LNCaP clone FGC (cell line): ENCODE measurements at places on chromosomes 2 and 18.
A peak's percentile ranks its signal among the peaks of the same experiment; 100 is the strongest.

DNA sequence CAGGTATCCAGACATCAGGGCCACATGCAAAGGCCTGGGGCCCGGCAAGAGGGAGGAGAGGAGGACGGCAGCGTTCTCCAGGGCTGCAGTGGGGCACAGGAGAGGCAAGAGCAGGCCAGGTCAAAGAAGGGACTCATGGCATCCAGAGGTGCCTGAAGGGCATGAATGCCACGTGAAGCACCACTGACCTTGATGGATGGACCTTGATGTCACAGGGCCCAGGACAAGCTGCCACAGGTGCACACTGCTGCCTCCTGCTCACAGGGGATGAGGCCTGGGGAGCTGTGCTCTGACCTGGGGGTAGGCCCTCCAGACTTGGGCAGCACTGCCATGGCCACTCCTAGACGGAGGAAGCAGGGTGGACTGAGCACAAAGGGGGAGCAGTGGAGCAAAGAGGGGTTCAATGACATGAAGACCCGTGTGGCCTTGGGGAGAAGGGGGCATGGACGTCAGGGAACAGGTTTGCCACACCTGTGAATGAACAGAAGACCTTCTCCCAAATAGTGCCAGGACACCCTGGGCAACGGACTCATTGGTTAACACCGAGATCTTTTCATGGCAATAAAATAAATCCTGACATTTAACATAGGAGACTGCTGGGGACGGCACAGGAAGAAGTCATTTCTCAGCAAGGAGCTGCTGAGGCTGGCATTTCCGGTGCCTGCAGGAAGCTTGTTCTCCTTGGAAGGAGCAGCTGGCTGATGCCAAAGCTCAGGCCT, 65.6 kb downstream of the EMX1 start:
- no peak for DNase-seq

DNA sequence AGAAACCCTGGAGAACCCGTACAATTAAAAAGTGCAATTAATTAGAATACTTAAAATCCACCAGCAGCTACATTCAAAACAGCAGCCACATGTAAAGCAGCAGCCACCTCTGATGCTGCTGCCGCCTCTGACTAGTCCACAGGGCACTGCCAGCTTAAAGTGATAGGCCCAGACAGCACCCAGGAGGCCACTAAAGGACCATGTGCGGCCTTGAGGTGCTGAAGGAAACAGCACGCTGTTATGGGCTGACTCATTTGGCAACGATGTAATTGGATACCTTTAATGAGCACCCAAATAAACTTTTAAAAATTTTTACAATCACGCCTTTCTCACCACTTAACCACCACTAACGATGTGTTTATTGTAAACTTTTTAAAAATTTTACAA, 209.3 kb upstream of the NCKAP5 start:
- DNase-seq, result peak; percentile 39

GRCh38 chr2:222535477-222535876, 111.1 kb downstream of the SGPP2 start:
- DNase-seq, result no peak

DNA sequence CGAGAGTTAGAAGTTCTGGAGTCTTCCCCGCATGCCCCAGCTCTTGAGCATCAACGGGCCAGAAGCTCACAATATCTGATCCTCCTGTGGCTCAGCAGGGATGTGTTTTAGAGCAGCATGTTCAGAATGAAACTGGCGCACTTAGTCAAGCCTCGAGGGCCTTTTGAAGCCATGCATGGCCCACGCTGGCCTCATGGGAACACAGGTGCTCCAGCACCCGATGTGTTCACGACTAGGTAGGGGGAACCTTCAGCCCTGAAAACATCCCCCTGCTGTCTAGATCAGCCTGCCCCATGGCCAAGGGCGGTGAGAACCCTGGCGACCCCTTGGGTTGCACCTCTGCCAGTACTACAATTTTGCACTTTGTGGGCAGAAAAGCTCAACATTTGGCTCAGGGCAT, 32.8 kb downstream of the MSH6 start:
- DNase-seq, result no peak

DNA sequence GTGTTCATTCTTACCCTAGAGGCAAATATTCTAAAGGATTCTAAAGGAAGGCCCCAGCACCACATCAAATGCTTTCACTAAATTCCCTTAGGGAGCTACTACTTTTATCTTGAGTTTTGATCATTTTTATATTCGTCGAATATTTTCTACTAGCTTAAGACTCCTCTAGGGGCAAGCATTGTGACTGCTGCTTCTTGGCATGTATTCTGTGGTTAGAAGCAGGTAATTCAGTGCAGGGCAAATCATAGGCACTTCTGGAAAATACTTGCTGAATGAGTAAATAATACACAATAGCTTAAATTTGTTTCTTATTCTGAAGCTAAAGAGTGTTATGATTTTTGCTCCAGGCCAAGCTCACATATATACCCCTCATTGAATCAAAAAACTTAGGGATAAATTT, 136.4 kb downstream of the LRP2 start:
- DNase-seq, result no peak

DNA sequence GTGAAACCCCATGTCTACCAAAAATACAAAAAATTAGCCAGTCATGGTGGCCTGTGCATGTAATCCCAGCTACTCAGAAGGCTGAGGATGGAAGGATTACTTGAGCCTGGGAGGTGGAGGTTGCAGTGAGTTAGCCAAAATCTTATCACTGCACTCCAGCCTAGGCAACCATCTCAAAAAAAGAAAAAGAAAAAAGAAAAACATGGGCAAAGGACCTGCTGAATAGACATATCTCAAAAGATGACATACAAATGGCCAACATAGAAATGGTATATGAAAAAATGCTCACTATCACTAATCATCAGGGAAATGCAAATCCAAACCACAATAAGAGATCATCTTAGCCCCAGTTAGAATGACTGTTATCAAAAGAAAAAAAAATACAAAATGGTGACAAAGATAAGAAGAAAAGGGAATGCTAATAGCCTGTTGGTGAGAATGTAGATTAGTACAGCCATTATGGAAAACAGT, 1.4 kb upstream of the TGOLN2 start:
- no peak for DNase-seq
